H54 (cell line): ENCODE measurements at places on chromosomes 1 and 21.

GRCh38 chr1:211699059-211699458 is 23.6 kb upstream of the NEK2 start:
- no peak for DNase-seq

- no peak for DNase-seq
These were observed 10.4 kb upstream of the RHBG start for GRCh38 chr1:156358641-156359040.

- no peak for DNase-seq
These were observed 5.4 kb upstream of the ZNF281 start for GRCh38 chr1:200415227-200415626.

DNA sequence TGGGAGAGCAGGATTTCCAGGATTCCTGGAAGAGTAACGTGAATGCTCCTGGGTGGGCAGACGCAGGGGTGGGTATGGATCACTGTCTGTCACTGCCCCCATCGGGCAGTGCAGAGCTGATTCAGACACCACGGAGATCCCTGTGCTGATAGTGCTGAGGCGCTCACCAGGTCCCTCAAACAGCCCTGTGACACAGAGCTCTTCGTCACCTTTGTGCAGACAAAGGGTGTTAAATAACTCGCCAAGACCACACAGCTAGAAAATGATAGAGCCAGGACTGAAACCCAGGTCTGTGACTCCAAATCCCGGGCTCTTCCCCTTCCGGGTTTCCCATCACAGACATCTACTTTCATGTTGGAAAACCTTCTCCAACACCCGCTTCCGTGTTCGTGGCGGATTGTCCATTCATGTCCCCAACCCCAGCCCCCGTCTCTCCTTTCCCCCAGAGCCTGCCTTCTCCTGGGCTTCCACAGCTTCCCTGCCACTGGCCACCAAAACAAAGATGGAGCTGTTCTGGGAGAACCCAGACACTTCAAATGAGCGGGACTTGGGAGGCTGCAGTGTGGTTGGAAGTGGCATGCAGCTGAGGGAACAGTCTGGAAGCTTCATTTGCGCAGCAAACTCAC is 2.6 kb downstream of the EFHD2 start:
- DNase-seq, result no peak

DNA sequence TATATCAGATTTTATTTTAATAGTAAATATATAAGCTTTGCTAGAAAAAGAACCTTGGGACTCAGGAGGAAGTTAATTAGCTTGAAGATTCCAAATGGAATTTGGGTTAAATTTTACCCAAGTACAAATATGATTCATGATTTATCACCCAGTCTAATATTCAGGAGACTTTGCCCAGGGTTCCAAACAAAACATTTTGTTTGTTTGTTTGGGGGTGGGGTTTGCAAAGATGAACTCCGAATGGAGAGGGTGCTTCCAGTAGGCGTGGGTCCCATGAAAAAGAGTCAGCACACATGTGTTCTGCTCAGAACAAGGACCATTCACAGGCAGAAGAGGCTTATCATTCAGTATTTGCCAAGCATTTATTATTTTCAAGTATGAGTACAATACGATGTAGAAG is 23.5 kb downstream of the KCNT2 start:
- DNase-seq, result no peak

DNA sequence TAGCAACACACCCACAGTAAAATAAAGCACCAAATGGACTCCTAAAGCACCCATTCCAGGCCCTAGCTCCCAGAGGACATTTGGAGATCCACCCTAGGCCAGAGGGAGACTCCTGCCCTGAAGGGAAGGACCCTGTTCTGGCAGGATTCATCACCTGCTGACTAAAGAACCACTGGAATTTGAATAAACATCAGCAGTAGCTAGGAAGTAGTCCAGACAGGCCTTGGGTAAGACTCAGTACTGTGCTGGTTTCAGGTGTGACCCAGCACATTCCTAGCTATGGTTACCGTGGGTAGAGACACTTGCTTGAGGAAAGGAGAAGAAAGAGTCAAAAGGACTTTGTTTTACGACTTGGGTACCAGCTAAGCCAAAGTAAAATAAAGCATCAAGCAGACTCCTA is 92.7 kb upstream of the LRRC7 start:
- DNase-seq, result no peak

GRCh38 chr1:96688767-96689166 is 32.8 kb upstream of the PTBP2 start:
- no peak for DNase-seq

DNA sequence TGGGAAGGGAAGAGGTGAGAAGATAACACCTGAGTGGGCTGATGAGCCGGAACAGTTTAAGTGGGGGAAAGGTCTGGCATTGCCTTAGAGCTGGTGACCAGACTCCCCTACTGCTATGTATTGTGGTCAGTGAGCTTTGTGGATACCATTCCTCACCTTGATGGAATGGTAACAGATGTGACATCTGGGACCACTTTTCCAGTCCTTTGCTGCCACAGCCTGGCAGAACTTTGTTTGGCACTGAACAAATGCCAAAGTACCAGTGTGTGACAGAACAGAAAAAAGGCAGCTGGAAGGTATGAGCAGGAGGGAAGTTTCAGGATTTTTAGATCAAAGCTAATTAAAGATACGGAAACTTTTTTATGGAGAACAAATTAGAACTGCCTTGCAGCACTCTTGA is 6.2 kb downstream of the MED8 start:
- DNase-seq, result no peak

DNA sequence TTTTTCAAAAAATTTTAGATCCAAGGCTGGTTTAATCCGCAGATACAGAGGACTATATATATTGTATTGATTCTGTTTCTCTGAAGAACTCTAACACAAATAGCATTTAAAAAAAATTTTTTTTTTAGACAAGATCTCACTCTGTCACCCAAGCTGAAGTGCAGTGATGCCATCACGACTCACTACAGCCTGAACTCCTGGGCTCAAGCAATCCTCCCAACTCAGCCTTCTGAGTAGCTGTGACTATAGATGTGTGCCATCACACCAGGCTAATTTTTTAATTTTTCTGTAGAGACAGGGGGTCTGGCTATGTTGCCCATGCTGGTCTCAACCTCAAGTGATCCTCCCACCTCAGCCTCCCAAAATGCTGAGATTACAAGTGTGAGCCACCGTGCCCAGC is 3.0 kb downstream of the ANKRD45 start:
- DNase-seq, result no peak

DNA sequence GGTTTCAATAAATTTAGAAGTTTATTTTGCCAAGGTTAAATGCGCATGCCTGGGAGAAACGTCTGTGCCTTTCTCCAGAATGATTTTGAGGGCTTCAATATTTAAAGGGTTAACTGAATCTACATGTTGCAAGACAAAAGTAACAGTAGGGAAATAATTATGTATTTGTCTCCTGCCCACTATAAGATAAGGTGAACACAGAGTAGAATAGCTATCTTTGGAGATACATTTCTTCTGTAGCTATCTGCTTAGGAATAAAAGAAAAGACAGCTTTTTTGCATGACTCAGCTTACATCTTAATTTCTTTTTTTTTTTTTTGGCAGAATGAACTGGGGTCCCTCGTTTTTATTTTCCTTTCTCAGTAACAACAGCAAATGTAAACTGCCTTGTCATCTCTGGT is 1351.6 kb downstream of the AMY1C start:
- DNase-seq, result no peak

DNA sequence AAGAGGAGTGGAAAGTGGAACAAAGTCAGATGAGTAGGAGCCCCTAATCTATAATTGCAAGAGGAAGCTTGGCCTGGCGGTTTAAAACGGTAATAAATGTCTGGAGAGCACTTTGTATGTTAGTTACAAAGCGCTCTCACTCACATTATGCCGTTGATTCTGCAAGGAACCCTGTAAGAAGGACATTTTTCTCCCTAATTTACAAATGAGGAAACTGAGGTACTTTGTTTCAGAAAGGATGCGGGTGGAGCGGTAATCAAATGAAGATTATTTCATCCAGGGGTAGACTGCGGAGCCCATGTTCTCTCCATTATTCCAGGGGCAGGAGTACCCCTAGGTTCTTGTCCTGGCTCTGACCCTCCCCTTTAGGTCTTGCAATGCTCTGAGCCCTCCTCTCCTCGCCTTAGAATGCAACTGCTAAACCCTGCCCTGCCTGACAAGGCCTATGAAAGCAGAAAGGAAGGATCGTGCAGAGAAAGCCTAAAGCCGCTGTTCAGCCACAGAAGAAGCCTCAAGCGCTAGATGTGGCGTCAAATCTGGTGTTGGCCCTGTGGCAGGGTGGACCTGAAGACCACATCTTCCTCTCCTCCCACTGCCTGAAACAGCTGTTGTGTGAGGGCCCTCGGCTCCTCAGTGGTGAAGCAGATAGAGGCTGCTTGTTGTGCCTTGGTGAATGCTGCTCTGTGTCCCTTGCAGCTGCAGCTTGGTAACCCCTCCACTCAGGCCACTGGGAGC is 588 bp upstream of the PACC1 start:
- DNase-seq, result no peak

DNA sequence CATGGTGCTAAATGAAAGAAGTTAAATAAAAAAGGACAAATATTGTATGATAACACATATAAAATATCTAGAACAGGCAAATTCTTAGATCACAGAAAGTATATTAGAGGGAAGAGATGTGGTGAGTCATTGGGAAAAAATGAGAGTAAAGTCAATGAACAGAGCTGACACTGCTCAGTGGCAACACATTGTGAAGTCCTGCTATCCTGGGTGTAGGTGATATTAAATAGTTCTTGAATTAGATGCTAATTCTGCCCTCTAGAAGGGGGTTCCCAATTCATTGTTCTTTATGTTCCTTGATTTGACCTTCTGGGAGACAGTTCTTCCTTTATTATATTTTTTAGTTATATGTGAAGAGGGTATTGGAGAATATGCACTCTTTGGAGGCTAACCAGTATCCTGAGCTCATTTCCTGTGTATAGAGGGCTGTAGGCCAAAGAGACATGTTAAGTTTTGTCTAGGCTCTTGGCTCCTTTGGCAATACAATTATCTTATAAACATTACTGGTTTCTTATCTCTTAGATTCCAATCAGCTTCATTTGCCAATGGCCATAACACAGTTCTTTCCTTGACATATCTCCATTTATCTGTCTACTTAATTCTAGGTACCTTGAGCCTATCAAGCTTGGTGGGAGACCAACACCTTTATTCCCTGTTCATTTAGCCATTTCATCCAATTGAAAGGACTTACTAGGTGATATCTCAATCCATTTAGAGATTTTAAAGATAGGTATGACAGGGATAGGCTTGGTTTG is 6.6 kb upstream of the SLC35A3 start:
- peak; percentile 19 for DNase-seq

DNA sequence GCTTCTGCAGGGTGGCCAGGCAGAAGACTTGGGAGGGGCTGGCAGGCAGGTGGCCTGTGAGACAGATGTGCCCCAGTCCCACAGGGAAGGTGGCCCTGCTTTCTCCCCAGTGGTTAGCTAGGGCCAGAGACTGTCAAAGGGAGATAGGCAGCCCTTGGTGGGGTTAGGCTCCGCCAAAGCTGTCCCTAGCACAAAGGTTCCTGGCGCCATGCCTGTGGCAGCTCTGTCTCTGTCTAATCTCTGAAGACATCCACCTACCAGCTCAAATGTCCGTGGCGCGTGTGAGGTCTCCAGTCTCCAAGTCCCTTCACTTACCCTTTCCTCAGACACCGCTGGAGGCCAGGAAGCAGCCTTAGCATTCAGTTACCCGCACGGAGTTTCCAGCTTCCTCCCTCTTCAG is 17.7 kb downstream of the TCP10L start:
- DNase-seq, result no peak

GRCh38 chr1:213066363-213066762 is 15.3 kb downstream of the RPS6KC1 start:
- DNase-seq, result no peak
